H9 (cell line): ENCODE measurements at places on chromosomes 3 and 15. TPM values are rescaled to one million over a fixed set of nuclear protein-coding genes. Genes with fewer than 3 reads are reported as not detected.

GRCh38 chr3:52554026-52554755, 17.8 kb downstream of the UQCC5 start:
- H3K27ac ChIP-seq: no peak overlapping the region
- H3K36me3 ChIP-seq: peaks cover 51% of the 10 kb centered on the region
- no peak for DNase-seq
- no peaks in the 10 kb centered on the region for H3K27me3 ChIP-seq
- no peak overlapping the region for H3K4me3 ChIP-seq

DNA sequence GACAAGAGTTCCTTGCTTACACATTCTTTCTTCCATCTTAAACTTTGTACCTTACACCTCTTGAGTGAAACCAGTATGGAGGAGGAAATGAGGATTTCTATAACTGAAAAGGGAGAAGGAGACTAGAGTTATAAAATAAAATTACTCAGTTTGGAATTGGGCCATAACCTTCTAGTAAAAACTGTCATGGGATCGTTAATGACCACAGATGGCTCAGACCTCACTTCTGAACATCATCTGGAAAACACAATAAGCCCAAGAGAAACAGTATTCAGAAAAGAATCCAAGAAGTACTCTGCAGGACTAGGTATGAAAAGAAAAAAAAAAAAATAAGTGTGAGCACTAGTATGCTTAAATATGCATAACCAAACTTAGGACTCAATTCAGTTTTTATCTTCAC, 12.1 kb downstream of the GAP43 start:
- no peak overlapping the region for H3K27ac ChIP-seq
- DNase-seq: no peak
- no peaks in the 10 kb centered on the region for H3K36me3 ChIP-seq
- no peak overlapping the region for H3K4me3 ChIP-seq
- peaks cover 4% of the 10 kb centered on the region; the same call in 1 of the 2 replicates for H3K4me1 ChIP-seq
- H3K27me3 ChIP-seq: no peaks in the 10 kb centered on the region

GRCh38 chr3:171489348-171489747, 29.1 kb upstream of the TNIK start:
- no peaks in the 10 kb centered on the region for H3K27me3 ChIP-seq
- no peak overlapping the region for H3K4me3 ChIP-seq
- no peak overlapping the region for H3K27ac ChIP-seq
- no peak for DNase-seq
- H3K4me1 ChIP-seq: no peaks in the 10 kb centered on the region

GRCh38 chr3:54171509-54171908, 49.2 kb downstream of the CACNA2D3 start:
- H3K4me1 ChIP-seq: peaks cover 4% of the 10 kb centered on the region; the same call in 1 of the 2 replicates
- no peak overlapping the region for H3K27ac ChIP-seq
- DNase-seq: no peak
- H3K36me3 ChIP-seq: no peaks in the 10 kb centered on the region
- H3K4me3 ChIP-seq: no peak overlapping the region

- H3K36me3 ChIP-seq: peaks cover 5% of the 10 kb centered on the region; the same call in 1 of the 2 replicates
- no peaks in the 10 kb centered on the region for H3K27me3 ChIP-seq
- no peak overlapping the region for H3K4me3 ChIP-seq
- no peaks in the 10 kb centered on the region for H3K4me1 ChIP-seq
- H3K27ac ChIP-seq: no peak overlapping the region
These were observed 3.8 kb upstream of the ACAD9 start for GRCh38 chr3:128875556-128876120.

- H3K27me3 ChIP-seq: no peaks in the 10 kb centered on the region
- H3K36me3 ChIP-seq: peaks cover 18% of the 10 kb centered on the region
- H3K4me3 ChIP-seq: no peak overlapping the region
- DNase-seq: no peak
- H3K27ac ChIP-seq: no peak overlapping the region
- no peaks in the 10 kb centered on the region; the same call in 1 of the 2 replicates for H3K4me1 ChIP-seq
These were observed 73.2 kb upstream of the SLC4A7 start for GRCh38 chr3:27557411-27557810.

- no peak overlapping the region for H3K27ac ChIP-seq
- H3K36me3 ChIP-seq: no peaks in the 10 kb centered on the region
- DNase-seq: no peak
- H3K4me3 ChIP-seq: no peak overlapping the region
- H3K4me1 ChIP-seq: no peaks in the 10 kb centered on the region
These were observed 97.1 kb downstream of the CD47 start for GRCh38 chr3:107993771-107994170.

GRCh38 chr15:67070150-67070549, 4.7 kb downstream of the SMAD3 start:
- H3K4me3 ChIP-seq: no peak overlapping the region
- peaks cover 9% of the 10 kb centered on the region for H3K27me3 ChIP-seq
- no peak for DNase-seq
- peaks cover 2% of the 10 kb centered on the region; the same call in 1 of the 3 replicates for H3K36me3 ChIP-seq
- H3K4me1 ChIP-seq: peaks cover 13% of the 10 kb centered on the region; the same call in 1 of the 2 replicates

GRCh38 chr3:69776920-69777581, 37.8 kb downstream of the MITF start:
- H3K27me3 ChIP-seq: no peaks in the 10 kb centered on the region
- no peak overlapping the region for H3K4me3 ChIP-seq
- H3K27ac ChIP-seq: no peak overlapping the region
- H3K36me3 ChIP-seq: no peaks in the 10 kb centered on the region
- H3K4me1 ChIP-seq: no peaks in the 10 kb centered on the region
- DNase-seq: no peak

DNA sequence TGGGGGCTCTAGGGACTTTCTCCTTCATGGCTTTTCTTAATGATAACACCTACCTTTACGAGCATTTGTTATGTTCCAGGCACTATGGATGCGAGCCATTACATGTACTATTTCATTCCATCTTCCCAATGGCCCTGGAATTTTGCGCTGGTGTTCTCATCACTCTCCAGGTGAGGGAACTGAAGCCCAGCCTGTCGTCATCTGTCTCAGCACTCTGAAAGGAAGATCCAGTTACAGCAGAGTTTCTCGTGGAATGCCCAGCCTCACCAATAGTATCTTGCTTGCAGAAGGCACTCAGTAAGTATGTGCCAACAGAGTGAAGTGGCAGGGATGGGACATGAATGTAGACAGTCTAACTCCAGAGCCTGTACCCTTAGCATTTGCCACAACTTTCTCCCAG, 56.8 kb downstream of the NOX5 start:
- DNase-seq: no peak
- H3K36me3 ChIP-seq: peaks cover 4% of the 10 kb centered on the region; the same call in 1 of the 2 replicates
- H3K27ac ChIP-seq: no peak overlapping the region

DNA sequence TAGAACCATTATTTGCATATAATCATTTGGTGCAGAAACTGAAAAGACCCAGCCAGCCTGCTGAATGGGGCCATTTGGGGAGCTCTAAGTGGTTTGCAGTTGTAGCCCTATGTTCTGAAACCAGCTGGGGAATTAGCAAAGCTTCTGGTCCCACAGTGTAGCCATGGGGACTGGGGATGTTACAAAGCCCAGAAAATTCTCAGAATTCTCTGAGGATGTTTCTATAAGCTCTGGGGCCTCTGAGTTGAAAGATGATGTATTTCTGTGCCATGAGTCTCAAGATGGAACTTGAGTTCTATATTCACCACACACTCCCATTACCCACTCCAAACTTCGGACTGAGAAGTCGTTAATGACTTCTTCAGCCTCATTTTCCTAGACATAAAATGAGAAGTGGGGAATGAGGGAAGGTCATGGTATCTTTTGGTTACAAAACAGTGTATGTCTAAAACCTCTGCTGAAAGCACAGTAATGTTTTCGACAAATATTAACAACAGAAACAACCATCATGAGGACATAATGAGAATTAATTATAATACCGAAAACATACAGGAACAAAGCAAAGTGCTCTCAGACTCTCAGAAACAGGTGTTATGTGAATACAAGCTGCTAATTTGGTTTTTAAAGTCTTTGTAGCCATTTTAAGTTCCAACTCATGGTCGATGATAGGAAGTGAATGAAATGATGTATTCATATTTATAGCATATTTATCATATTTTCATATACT, 89.4 kb downstream of the RFTN1 start:
- H3K27me3 ChIP-seq: no peaks in the 10 kb centered on the region
- no peak for DNase-seq
- no peaks in the 10 kb centered on the region for H3K4me1 ChIP-seq
- no peak overlapping the region for H3K4me3 ChIP-seq

GRCh38 chr3:8255725-8256124, 245.9 kb upstream of the LMCD1 start:
- H3K27ac ChIP-seq: no peak overlapping the region
- no peak overlapping the region for H3K4me3 ChIP-seq
- no peaks in the 10 kb centered on the region for H3K4me1 ChIP-seq
- no peak for DNase-seq

DNA sequence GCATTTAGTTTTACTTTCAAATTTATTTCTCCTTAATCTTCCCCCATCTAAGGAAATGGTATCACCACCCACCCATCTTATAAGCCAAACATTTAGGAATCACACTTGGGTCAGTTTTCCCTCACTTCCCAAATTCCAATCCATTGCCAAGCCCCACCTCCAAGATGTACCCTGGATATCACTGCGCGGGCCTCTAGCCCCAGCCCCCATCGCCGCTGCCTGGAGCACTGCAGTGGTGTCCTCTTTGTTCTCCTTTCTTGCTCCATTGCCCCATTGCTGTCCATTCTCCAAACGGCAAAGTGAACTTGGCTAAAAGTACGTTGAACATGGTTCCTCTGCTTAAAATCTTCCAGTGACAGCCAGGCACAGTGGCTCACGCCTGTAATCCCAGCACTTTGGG, 267.8 kb downstream of the SHOX2 start:
- H3K27me3 ChIP-seq: no peaks in the 10 kb centered on the region
- no peak for DNase-seq
- no peaks in the 10 kb centered on the region for H3K36me3 ChIP-seq
- no peak overlapping the region; the same call in 2 of the 3 replicates for H3K4me3 ChIP-seq
- H3K4me1 ChIP-seq: no peaks in the 10 kb centered on the region

GRCh38 chr3:135141672-135142071, 346.6 kb downstream of the EPHB1 start:
- no peaks in the 10 kb centered on the region for H3K4me1 ChIP-seq
- H3K4me3 ChIP-seq: no peak overlapping the region
- H3K27me3 ChIP-seq: no peaks in the 10 kb centered on the region
- H3K27ac ChIP-seq: no peak overlapping the region

DNA sequence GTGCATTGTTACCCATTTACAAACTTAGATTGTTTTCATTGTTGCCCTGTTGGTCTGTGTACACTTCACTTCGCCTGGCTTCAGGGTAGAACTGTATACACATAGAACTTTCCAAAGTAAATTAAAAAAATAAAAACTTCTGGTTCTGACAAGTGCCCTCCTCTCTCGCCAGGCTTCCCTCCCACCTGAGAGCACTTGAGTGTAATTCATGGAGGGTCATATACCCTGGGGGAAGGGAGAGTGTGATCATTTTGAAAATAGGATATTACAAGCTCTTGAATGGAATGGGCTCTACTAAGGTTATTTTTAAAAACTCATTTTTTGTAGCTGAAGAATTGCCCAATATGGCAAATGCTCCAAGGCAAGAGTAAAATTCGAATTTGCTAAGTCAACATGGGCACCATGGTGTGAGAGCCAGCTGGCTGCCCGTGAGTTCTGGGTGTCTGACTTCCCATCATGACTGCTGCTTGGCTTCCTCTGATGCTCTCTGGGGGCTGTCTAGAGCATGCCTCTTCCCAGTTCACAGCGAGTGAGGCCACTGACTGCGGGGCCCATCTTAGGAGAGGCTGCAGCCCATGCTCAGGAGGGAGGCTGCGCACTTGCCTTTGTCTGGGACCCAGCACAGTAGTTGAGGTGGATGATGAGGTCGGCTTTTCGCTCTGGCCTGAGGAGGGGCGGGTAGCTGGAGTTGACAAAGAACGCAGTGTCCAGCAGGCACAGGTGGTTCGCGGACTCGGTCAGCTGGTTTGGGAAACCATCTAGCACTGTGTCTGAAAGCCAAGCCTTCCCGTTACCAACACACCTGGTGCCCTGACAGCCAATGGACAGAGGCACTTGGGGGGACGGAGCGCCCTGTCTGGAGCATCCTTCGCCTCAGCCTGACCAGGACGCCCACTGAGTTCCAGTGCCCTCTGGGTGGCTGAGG, 13.1 kb upstream of the EHD4 start:
- no peak overlapping the region for H3K4me3 ChIP-seq
- no peak for DNase-seq
- H3K27me3 ChIP-seq: no peaks in the 10 kb centered on the region
- no peak overlapping the region for H3K27ac ChIP-seq
- H3K4me1 ChIP-seq: peaks cover 4% of the 10 kb centered on the region; the same call in 1 of the 2 replicates

DNA sequence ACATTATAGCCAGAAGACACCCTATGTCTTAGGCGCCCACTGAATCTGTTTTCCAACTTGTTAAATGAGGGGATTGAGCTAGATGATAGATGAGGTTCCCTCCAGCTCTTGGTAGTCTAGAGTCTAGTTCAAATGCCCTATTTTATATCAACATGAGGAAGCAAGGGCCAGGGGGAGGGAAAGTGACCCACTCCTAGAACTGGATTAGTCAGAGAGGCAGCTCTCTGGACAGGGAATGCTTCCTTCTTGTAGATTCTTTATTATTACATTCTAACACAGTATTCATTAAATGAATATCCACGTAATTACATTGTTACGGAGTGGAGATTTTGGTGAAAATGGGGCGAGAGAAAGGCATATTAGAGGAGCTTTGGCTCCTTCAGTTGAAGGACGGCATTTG, 89.5 kb downstream of the RAD18 start:
- H3K27ac ChIP-seq: no peak overlapping the region
- no peak for DNase-seq
- H3K36me3 ChIP-seq: peaks cover 16% of the 10 kb centered on the region
- H3K4me3 ChIP-seq: no peak overlapping the region

- H3K4me1 ChIP-seq: no peaks in the 10 kb centered on the region; the same call in 1 of the 2 replicates
- H3K36me3 ChIP-seq: no peaks in the 10 kb centered on the region
These were observed 48.3 kb downstream of the CLDN11 start for GRCh38 chr3:170467007-170467406.

GRCh38 chr15:77907824-77908751, 169.4 kb downstream of the TBC1D2B start:
- H3K36me3 ChIP-seq: no peaks in the 10 kb centered on the region
- no peak overlapping the region for H3K4me3 ChIP-seq
- H3K4me1 ChIP-seq: no peaks in the 10 kb centered on the region
- no peak overlapping the region for H3K27ac ChIP-seq

GRCh38 chr15:60835974-60836373, 357.0 kb upstream of the ICE2 start:
- DNase-seq: no peak
- H3K4me1 ChIP-seq: peaks cover 11% of the 10 kb centered on the region; the same call in 1 of the 2 replicates
- no peaks in the 10 kb centered on the region for H3K27me3 ChIP-seq
- no peaks in the 10 kb centered on the region; the same call in 2 of the 3 replicates for H3K36me3 ChIP-seq

The SPRED1 gene
- 41.0 and 42.1 TPM in 2 replicates for total RNA-seq

The CPEB1 gene
- total RNA-seq: 1.0 and 1.5 TPM in 2 replicates

The B3GALNT1 gene
- 13.2 and 14.7 TPM in 2 replicates for total RNA-seq

The FBXL22 gene
- 0.48 and 0.52 TPM in 2 replicates for total RNA-seq

The GABRA5 gene
- 3.3 and 4.9 TPM in 2 replicates for total RNA-seq

The FGD5 gene
- total RNA-seq: 7.8 and 8.6 TPM in 2 replicates

The CACNA2D2 gene
- 27.7 and 28.1 TPM in 2 replicates for total RNA-seq

The FOXP1 gene
- total RNA-seq: 71.3 and 75.3 TPM in 2 replicates

The DUOXA2 gene
- total RNA-seq: not detected in 2 replicates
